Skeletal muscle cell (primary cell): ENCODE measurements at places on chromosomes 3 and 15.

DNA sequence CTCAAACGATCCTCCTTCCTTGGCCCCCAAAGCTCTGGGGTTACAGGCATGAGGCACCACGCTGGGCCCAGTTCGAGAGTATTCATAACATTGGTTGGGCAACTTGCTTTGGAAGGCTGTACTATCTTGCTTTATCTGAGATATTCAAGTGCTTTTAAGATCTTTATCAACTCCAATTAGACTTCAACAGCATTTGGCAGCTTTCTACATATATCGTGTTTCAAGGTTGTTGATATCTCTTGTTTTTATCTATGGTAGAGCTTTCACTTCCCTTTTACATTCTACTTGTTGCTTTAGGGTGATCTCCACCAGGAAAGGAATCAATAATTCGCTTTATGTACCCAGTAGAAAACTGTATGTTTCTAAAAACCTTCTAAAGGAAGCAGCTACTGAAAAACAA, 395.3 kb downstream of the IL5RA start:
- DNase-seq = no peak

GRCh38 chr3:173841334-173841733, 443.8 kb downstream of the NLGN1 start:
- DNase-seq = no peak

GRCh38 chr3:52982839-52983238, 63.0 kb downstream of the SFMBT1 start:
- DNase-seq = no peak

- DNase-seq = no peak
Observed at GRCh38 chr3:161333696-161334095, 37.6 kb downstream of the SPTSSB start.

GRCh38 chr3:142647856-142648255, 51.7 kb downstream of the PLS1 start:
- no peak for DNase-seq

DNA sequence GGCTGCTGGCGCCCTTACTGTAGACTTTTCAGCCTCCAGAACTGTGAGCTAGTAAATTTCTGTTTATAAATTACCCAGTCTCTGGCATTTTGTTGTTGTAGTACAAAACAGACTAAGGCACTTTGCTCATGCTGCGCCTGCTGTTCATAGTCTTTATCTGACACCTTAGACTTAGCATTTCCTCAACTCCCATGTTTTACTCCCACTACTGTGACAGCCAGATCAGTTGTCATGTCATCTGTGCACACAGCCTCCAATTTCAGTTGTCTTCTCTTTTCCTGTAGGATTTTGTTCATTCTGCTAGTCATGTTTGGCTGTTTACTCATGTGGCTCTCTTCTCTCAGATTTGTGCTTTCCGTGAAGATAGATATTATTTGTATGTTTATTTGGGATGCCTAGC, 62.0 kb downstream of the TCF12 start:
- DNase-seq = no peak

GRCh38 chr3:107458871-107459270, 63.9 kb upstream of the BBX start:
- DNase-seq = no peak

GRCh38 chr3:184485241-184485640, 76.3 kb upstream of the EPHB3 start:
- no peak for DNase-seq

DNA sequence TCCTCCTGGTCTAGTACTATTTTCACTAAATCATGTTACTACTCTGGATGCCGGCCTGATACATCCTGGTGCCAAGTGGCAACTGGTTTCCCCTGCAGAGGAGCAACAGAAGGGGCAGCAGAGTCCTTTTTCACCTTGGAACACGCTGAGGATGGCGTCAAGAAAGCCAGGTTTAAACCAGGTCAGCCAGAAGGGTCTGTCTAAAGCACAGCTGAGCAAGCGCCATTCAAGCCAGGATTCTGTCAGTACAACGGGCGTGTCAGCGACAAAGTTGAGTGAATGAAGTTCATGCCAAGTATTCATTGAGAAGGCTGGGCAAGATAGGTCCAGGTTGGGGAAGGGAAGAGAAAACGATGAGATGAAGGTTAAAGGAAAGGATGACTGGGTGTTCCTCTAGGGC, 88.2 kb downstream of the FBN1 start:
- no peak for DNase-seq

DNA sequence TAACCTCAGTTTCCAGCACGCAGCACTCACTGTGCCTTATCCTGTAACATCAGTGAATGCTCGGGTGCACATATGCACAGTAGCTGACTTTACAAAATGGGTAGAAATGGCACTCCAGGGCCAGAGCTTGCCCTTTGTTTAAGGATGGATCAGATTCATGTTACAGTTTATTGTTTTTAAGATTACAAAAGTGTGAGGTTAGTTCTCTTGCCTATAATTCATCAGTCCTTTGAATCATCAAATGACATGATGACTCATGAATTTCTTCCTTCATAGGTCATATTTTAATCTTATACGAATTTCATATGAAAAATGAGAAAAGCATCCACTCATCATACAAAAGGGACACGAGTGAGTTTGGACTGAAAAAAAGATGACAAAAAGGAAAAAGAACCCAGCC, 545.3 kb downstream of the GBE1 start:
- peak; percentile 32 for DNase-seq

DNA sequence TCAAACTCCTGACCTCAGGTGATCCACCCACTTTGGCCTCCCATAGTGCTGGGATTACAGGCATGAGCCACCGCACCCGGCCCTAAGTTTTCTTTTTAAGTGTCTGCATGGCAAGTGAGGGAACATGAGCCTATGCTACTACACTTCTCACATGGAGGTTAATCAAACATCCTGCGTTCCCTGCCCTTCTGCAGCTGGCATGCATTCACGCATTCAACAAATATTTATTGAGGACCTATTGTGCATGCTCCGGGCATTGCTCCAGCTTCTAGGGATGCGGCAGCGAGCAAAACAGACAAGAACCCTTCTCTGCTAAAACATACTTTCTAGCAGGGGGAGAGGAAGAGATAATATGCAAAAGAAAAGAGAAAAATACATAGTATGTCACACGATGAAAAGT, 42.6 kb upstream of the ACKR4 start:
- DNase-seq = peak; percentile 55
